ENCODE measurements at places on chromosomes 5 and 9.

GRCh38 chr9:137163365-137163715, 6.5 kb downstream of the LRRC26 start:
- no peak for DNase-seq

DNA sequence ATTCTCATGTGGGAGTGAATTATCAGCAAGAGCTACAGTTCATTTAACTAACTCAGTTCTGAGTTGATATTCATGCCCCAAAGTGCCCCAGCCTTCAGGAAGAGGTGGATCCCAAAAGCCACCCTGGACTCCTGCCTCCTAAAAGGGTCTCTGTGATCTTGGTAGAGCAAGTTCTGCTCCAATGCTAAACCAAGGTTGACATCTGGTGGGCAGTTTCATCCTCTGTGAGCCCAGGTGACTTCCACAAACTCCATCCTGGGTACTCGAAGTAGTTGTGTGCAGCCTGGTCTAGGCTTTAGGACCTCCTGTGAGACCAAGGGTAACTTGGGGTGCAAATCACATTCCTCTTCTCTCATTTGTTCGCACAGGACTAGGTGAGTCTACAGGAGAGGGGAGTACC, 816.8 kb downstream of the MTRR start:
- no peak for DNase-seq

- no peak for DNase-seq
Measured at GRCh38 chr9:80649001-80649420, 1040.3 kb downstream of the TLE1 start.

DNA sequence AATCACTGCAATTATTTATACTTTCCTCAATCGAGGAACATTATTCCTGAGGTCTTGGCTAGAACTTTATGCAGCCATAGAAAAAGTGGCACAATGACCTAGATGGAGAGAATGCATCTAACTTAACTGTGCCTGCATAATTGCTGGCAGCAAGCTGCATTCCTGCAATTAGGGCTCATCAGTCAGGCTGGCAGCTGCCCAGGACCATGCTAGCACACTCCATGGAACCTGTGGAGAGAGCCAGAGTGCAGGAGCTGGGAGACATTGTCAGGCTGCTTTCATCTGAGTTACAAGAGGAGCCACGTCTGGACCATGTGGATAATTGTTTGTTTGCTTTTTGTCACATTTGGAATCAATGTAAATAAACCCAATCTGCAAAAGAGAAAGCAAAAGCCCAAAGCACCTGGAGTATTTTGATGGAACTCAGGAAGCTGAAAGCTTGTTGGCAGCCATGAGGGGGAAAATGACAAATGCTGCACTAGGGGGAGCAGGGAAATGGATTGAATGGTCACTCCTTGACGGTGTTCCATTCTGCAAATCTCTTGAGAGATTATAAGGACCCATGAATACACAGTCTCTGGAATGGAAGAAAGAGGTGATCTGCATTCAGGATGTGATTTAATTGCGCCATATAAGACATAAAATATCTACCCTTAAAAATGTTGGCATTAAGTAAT, 839.9 kb downstream of the MAT2B start:
- DNase-seq: no peak

DNA sequence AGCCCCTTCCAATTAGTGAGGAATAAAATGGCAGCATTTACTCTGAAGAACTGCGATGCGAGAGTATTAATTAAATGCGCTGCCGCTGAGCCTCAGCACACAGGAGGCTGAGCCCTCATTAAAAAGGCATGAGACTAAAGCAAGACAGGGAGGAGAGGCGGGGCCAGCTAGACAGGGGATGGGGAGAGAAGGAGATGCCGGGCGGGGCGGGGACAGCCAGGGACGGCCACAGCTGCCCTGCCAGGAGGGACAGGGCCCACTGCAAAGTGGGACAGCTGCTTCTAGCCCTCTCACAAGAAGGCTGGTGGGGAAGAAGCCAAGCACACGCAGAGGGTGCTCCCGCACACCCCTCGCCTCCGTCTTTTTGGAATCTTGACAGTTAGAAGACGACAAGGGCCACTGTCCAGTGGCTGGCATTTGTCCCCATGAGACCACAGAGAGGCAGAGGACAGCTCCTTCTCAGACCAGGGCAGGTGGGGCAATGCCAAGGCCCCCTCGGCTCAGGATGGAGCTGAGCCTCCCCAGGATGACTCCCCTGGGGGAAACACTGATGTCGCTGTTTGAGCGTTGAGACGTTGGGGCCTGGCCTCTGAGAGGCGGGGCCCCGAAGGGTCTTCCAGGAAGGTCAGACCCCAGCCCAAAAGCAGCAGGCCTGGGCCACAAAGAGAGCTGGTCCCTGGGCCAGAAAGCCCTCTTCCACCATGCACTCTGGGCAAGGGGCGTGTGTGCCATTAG, 26.9 kb downstream of the ADAMTS2 start:
- DNase-seq: no peak

GRCh38 chr5:80239680-80240367, 16.0 kb downstream of the SERINC5 start:
- DNase-seq: peak; percentile 37

DNA sequence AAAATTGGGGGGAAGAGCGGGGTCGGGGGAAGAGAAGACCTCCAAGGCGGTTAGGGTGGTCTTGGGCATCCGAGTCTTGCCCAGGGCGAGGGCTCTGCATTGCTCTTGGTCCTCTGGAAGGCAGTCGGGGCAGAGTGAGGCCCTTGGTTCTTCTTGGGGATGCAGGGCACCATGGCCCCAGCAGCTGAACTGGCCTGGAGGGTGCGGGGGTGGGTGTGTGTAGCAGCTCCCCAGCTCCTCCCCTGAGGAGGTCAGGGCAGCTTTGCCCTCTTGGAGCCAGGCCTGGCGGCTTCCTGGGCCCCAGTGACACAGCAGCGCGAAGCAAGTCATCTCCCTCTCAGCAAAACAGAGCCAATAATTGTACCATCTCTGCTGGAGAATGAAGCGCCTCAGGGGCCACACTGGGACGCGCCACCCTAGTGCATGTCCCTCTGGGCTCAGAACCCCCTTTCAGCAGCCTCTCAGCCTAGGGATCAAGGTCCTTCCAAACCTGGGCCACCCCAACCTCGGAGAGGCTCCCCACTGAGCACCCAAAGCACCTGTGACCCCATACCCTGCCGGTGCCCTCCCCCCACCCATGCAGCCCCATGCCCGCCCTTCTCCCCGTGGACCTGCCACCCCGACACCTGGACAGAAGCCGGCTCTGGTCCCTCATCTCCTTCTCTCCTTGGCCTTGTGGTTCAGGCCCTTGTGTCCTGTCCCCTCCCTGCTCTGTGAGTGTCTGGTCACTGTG, 10.4 kb upstream of the RXRA start:
- no peak for DNase-seq

GRCh38 chr9:14909181-14909580, 1.0 kb downstream of the FREM1 start:
- DNase-seq: no peak

DNA sequence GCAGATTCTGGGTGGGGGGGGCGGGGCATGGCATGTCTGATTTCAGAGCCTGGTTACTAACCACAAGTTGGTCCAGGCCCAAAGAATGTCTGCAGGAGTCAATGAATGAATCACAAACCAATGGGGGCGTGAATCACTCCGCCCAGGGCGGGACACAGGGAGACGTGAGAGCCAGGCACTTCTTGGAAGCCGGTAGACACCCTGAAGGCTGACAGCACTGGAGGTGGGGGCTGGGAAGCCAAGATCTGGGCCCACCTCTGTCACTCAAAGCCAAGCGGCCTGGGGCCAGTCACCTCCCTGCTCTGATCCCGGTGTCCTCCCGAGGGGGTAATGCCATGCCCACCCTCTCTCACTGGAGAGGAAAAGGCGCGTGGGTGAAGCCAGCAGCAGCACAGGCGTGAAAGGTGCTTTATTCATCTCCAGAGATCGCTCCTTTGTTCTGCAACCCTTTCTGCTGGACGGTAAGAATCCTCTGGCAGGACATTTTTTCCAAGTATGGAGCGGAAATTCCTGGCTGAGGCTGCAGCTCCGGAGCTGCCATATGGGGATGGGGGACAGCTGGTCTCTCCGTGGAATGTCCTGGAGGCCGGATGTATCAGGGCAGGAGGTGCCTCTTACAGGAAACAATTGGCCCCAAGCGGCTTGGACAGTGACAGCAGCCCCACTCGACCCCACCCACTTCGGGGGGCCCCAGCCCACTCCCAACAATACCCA, 85.0 kb downstream of the STK10 start:
- DNase-seq: no peak

DNA sequence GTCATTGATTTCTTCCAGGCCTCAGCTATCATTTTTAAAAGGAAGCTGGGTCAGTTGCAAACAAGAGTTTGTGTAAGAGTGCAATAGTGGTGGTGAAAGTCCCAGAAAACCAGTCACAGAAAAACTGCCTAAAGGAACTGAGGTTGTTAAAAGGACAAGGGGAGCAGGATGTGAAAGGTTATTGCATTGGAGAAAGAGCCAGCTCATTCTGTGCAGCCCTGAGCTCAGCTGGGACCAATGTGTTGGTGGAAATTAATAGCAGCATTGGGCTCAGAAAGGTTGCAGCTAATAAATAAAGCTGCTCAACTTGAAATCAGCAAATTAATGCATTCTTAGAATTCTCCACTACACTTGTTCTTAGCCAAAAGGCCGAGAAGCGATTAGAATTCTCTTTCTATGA, 34.9 kb downstream of the NREP start:
- DNase-seq: no peak

- no peak for DNase-seq
Measured at GRCh38 chr5:174245516-174246075, 200.1 kb downstream of the NSG2 start.
